ENCODE measurements at places on chromosomes 13 and 19.

- DNase-seq: no peak
These were observed 136.5 kb downstream of the CYSLTR2 start for GRCh38 chr13:48790199-48790598.

GRCh38 chr13:27293873-27294515, 23.4 kb downstream of the RASL11A start:
- DNase-seq: no peak

- no peak for DNase-seq
These were observed 224.8 kb downstream of the KLF5 start for GRCh38 chr13:73283636-73284035.

DNA sequence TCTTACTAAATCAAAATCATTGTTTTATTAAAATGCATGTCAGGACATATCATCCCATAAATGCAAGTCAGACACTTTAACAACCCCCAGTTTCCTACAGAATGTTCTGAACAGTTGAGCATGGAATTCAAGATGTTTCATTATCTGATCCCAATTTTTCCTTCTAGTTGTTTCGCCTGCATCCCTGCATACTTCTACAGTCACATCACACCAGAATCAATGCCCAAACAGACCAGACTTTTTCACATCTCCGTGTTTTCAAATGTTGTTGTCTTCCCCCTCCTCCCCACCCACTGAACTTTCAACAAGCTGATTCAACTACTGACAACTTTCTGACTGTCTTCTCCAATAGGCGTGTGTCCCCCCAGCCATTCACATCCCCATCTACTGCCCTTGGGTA, 48.6 kb downstream of the LHFPL6 start:
- no peak for DNase-seq

DNA sequence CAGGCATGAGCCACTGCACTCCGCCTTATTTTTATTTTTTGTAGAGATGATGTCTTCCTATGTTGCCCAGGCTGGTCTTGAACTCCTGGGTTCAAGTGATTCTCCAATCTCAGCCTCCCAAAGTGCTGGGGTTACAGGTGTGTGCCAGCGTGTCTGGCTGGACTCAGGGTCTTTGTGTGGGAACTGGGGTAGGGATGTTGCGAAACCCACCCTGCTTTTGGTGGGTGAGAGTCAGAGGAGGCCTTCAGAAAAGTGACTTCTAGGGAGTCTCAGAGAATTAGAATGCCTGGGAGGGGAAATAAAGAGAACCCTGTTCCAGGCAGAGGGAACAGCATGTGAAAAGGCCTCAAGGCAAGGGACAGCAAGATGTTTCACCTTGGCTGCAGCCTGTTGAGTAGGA, 13.2 kb downstream of the TLE5 start:
- no peak for DNase-seq

GRCh38 chr19:46009530-46010510, 13.0 kb downstream of the PGLYRP1 start:
- peak; percentile 57 for DNase-seq

DNA sequence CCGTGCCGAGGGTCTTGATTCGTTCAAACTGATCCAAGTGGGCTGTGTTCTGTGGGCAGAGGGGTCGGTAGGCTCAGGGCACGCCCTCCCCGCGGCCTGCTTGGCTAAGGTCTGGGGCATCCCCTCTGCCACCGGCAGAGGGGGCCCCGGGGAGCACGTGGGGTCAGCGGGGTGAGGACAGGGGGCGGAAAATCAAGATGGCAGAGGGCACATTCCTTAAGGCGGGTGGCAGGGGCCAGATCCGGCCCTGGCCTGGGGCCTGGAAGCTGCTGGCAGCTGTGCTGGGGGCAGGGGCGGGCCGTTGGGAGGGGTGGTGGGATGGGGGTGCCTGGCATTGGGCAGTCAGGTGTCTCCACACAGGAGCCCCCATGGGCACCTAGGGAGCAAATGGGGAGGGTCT, 10.7 kb downstream of the PRKACA start:
- DNase-seq: no peak

- no peak for DNase-seq
These were observed 5.0 kb downstream of the POGLUT2 start for GRCh38 chr13:102793611-102794355.

DNA sequence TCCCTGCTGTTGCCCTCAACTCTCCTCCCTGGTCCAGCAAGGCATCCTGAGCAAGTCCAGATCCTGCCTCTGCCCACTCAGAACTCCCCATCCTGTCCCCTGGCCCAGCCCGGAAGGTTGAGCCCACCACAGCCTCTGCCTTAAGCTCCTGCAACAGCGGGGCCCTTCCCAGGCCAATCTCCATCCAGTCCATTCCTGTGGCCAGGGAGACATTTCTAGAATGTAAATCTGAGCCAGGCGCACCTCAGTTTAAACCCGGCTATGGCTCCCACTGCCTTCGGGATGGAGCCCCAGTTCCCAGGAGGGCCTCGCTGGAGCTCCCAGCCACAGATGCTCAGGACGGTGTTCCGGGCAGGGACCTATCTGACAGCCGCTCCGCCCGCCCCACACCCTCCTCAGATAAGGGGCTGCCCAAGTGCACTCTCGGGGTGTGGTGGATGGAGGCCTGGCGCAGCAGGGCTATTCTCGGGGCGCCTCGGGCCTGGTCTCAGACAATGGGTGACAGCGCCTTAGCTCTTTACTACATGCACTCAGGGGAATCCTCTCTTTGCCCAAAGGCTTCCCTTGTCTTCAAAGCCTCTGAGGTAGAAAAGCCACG, 5.3 kb downstream of the TRAPPC6A start:
- no peak for DNase-seq

DNA sequence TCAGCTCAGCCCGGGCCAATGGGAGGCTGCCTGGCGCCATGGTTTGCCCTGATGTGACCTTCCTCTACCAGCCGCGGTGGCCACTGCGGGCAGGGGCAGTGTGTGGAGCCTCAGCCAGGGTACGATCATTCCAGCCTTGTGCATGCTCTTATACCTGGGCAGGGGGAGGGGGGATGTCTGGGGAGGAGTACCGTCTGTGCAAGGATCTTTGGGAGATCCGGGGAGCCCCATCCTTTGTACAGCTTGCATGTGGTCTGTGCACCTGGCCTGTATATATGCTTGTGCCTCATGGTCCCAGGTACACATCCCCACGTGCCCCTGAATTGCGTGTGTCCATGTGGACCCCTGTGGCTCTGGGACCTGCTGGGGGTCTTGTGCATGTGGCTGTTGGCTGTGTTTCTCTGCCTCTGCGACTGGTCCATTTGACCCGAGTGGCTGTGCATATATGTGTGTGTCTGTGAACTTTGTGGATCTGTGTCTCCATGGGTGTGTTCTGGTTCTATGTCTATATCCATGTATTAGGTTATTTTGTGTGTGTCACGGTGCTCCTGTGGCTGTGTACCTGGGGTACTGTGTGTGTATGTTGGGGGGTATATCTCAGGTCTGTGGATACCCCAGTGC, 12.8 kb upstream of the NANOS3 start:
- no peak for DNase-seq

DNA sequence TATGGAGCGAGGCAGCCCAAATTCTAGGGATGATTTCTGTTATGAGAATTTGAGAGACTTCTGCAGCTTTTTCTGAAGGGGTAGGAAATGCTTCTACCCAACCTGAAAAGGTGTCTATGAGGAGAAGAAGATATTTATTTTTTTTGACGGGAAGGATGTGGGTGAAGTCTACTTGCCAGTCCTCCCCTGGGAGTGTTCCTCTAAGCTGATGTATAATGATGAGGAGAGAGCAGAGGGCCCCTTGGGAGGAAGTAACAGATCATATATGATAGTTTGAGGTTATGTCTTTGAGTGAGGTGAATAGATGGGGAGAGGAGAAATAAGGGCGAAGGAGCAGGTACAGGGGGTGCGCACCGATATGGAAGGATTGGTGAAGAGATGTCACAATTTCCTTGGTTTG, 910.6 kb upstream of the SLITRK5 start:
- DNase-seq: no peak

DNA sequence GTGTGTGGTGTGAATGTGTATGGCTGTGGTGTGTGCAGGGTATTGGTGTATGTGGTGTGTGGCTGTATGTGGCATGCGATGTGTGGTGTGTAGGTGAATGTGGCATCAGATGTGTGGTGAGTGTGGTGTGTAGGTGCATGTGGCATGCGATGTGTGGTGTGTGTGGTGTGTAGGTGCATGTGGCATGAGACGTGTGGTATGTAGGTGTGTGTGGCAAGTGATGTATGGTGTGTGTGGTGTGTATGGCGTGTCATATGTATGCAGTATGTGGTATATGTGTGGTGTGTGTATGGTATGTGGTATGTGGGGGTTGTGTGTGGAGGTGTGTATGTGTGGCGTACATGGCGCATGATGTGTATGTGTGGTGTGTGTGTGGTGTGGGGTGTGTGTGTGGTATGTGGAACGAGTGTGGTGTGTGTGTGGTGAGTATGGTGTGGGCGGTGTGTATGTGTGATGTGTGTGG, 63.4 kb downstream of the PEPD start:
- no peak for DNase-seq

GRCh38 chr19:31616031-31616430, 266.8 kb upstream of the TSHZ3 start:
- no peak for DNase-seq

DNA sequence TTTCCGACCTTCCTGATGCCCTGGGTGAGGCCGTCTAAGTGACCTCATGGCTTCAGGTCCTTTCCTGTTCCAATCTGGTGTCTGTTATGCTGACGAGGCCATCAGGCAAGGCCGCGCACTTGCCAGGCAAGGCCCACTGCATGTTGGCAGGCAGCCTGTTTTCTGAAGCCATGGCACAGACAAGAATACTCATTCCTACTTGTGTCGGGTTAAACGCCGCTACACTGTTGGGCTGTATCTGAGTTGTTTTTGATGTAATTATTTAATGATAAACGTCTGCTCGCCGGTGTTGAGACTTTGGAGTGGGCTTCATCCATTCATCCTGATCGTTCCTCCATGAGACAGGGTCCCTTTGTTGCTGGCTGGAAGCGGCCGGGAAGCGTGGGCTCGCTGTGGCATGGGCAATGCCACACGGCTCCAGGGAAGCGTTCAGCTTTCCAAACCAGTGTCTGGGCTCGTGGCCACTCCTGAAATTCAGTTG, 92.1 kb downstream of the ATP11A start:
- DNase-seq: no peak

- no peak for DNase-seq
These were observed 10.9 kb downstream of the ZNF792 start for GRCh38 chr19:34953092-34953491.

GRCh38 chr13:27643334-27644132, 21.8 kb downstream of the POLR1D start:
- DNase-seq: no peak

- DNase-seq: no peak
These were observed 1.8 kb downstream of the VASP start for GRCh38 chr19:45508861-45509691.

DNA sequence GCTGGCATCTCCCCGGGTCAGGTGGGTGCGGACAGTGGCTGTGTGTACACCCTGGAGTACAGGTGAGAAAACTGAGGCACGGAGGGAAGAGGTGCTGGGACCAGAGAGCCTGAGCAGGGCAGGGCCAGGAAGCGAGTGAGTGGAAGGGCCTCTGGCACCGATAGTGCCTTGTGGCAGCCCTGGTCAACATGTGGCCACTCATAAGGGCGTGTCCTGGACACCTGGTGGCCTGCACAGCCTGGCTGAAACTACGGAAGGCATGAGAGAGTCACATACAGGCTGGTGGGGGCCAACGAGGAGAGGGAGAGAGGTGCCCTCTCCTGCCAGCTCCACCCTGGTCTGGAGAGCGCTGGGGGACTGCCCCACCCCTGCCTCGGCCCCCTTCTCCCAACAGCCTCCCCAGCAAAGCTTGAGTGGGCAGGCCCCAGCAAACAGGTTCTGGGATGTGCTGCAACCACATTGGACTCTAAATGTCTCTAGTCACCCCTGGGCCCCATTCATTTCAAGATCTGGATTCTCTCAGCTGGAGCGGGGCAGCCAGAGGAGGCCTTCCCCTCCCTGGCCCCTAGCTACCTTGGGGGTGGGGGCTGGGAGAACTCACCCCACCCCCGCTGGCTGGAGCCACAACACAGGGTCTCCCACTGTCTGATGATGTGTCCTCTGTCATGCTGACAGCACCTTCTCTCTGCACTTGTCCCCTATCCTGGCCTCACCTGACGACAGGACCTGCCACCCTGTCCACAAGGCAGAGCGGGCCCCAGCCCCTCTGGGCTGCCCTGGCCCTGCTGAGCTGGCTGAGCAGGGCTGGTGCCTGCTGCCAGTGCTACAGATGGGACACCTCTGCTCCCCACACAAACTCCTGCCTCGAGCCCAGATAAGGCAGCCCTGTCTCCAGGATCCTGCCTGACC, 5.8 kb downstream of the CBARP start:
- DNase-seq: no peak

DNA sequence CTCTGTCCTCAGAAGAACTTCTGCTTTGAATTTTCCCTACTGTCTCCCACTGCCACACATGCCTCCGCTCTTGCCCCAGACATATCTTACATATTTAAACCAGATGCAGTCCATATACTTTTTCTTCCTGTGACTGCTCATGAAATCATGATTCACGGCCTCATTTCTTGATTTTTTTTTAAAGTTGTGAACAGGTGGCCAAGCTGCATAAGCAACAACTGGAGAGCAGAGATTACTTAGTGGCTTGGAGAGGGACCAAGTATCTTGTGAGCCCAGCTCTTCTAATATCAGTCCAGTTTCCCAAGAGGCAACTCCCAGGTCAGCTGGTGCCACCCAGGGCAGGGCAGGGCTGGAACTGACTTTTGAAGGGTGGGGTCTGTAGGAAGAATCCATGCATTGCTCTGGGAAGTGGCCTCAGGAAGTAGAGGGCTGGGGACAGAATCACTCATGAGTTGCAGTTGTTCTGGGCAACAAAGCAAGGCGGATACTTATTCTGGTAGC, 152.4 kb downstream of the LMO7 start:
- no peak for DNase-seq

DNA sequence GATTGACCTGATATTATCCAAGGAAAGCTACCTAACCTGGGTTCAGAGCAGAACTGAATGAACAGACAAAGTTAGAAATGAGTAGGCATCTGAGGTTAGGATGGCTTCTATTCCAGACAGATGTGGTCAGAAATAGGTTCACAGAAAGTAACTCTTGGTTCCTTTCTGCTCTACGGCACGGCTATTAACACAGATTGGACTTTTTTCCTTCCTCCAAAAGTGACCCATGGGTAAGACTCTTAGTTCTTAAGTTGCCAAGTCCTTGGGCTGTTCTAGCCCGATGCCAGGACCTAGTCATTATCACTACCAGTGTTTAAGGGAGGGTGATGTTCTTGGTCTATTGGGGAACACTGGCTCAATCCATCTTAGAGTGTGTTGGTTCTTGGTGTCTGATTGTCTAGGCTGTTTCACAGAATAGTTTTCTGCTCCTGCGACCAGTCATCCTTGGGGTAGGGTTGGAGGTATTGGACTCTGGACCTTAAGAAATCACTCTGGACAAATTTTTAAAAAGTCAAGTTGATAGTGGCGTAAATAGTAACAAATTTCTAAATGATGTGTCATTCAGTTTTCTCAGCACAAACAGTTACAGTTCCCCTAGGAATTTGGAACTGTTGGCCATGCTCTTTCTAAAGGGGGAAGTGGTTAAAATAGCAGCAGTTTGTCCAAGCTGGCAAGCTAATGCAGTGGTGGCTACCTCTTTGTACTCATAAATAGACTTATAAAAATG, 60.1 kb upstream of the MYCBP2 start:
- no peak for DNase-seq

DNA sequence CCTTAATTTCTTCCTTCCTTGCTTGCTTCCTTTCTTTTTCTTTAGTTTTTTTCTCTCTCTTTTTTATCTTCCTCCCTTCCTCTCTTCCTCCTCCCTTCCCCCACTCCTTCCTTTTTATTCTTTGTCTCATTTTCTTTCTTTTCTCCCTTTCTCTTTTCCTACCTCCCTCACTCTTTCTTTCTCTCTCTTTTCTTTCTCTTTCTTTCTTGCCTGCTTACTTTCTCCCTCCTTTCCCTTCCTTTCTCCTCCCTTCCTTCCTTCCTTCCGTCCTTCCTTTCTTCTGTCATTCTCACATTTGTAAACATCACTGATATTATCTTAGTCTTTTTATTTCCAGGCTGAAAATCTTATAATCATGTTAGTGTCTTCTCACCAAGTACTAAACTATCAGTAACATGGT, 38.8 kb downstream of the SLITRK5 start:
- DNase-seq: no peak

Measured in activated T-cell treated with anti-CD3 and anti-CD28 coated beads for 4 hours (primary cell).